ENCODE measurements at places on chromosomes 7 and 10. TPM values are rescaled to one million over a fixed set of nuclear protein-coding genes. Genes with fewer than 3 reads are reported as not detected.

The VTI1A gene
- 61.2 TPM for total RNA-seq

The ETV1 gene
- not detected for total RNA-seq

DNA sequence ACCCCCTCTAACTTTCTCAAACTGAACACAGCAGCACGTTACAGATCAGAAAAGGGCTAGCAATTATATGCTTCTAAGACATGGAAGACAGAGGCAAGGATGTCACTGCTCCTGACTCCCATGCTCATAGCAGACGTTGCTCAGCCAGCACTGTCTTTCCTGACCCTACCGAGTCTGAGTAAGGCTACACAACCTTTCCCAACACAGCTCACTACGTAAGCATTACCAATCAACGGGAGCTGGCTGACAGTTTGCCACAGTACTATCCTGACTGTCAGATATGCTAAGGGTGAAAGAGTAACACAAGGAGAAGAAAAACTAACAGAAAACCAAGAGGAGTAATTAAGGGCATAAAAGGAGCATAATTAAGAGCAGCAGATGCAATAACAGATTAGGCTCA is 171.2 kb downstream of the CHCHD3 start:
- no peak for DNase-seq

DNA sequence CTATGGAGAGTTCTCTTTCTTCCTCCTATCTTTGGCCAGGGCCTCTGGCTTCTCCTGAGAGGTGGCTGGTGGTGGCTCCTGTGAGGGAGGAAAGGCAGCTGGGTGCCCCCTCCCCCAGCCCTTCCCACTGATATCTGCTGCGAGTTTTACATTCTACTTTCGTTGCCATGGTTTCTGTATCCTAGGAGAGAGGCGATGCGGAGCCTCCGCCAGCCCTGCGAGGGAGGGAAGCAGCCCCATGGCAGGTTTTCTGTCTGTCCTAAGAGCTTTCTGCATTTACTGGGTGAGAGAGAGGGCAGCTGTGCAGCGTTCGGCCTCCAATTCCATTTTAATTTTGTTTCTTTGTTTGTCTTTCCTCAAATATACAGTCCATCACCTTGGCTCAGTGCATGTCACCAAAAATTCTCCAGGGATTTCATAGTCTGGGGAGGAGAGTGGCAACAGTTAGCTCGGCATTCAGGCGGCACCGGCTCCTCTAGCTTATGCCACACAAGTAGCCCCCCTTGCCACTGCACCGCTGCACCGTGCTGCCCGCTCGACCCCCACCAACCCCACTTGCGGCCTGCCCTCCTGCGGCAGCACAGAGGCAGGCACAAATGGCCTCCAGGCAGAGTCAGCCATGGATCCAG is 20.4 kb downstream of the DNAJB12 start:
- DNase-seq: no peak

GRCh38 chr7:17139081-17139480 is 159.4 kb upstream of the AHR start:
- DNase-seq: no peak
